ENCODE measurements at places on chromosomes 2 and 18.

- DNase-seq, result no peak
These were observed 67.2 kb downstream of the MBP start for GRCh38 chr18:77065221-77065981.

GRCh38 chr2:25076749-25077148, 34.9 kb downstream of the EFR3B start:
- DNase-seq, result no peak

GRCh38 chr2:10435820-10436204, 12.3 kb downstream of the ODC1 start:
- no peak for DNase-seq

DNA sequence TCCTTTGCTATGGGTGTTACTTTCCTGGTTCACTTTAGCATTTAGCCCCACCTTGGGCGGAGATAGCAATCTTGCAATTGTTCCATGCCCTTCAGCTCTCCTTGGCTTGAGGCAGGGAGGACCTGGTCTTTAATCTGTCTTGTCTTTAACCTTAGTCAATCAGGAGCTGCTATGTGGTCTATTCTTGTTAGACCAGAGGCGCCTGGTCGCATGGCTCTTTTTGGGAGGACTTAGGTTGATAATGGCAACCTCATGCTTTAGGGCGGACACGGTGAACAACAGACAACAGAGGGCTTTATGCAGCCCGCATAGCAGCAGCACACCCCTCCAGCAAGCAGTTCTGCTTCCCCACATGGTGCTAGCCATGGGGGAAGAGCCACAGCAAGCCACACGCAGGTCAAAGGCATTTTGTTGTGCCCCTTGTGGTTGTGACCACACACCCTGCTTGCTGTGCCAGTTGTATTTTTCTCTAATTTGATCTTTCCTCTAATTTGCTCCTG, 17.7 kb upstream of the ZDBF2 start:
- DNase-seq, result no peak

- DNase-seq, result no peak
These were observed 2.4 kb downstream of the TMEM200C start for GRCh38 chr18:5892823-5893431.

DNA sequence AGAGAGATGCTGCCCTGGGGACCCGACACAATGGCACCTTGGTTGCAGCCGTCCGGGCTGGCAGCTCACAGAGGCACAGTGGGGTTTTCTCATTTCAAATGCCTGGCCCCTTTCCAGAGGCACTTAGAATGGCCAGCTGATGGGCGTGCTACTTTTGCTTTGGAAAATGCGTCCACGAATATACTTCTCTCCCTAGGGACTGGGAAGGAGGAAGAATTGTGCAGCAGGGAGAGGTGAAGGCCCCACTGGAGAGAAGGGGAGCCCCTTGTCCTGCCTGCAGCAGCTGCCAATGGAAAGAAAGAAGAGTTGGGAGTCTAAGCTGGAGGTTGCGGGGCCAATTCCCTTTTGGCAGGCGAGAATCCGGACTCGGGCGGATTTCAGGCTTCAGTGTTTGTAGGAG, 1.1 kb upstream of the MAL start:
- DNase-seq, result peak; percentile 72

- no peak for DNase-seq
These were observed 38.0 kb downstream of the COA5 start for GRCh38 chr2:98570356-98570755.

DNA sequence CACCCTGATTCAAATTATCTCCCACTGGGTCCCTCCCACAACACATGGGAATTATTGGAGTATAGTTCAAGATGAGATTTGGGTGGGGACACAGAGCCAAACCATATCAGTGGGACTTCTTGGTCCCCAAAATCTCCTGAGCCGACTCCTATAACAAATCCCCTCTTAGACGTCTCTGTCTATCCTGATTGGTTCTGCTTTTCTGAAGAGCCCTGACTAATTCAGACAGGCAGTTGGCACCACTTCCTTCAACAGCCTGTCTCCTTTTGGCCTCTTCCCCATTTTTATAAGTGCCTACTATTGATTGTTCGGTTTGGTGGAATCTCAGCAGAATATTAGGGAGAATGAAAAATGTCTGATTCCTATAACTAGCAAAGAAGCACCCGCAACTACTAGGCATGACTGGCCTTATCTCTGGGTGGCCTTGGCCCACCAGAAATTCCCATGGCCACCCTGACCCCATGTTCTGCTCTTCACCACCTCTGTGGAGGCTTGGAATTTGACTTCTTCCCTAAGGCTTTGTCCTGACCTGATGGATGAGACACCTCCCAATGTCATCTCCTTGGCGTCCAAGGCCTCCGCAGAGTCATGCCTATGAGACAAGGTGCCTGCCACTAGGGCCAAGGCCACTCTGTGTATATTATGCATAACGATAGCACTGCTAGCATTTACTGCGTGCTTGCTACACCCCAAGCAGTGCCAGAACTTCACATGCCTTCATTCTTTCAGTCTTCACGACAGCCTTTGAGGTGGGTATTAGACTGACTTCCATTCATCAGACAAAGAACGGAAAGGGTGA, 218.9 kb upstream of the COPS8 start:
- DNase-seq, result no peak

GRCh38 chr2:41913311-41913710, 134.5 kb upstream of the PKDCC start:
- DNase-seq, result no peak

DNA sequence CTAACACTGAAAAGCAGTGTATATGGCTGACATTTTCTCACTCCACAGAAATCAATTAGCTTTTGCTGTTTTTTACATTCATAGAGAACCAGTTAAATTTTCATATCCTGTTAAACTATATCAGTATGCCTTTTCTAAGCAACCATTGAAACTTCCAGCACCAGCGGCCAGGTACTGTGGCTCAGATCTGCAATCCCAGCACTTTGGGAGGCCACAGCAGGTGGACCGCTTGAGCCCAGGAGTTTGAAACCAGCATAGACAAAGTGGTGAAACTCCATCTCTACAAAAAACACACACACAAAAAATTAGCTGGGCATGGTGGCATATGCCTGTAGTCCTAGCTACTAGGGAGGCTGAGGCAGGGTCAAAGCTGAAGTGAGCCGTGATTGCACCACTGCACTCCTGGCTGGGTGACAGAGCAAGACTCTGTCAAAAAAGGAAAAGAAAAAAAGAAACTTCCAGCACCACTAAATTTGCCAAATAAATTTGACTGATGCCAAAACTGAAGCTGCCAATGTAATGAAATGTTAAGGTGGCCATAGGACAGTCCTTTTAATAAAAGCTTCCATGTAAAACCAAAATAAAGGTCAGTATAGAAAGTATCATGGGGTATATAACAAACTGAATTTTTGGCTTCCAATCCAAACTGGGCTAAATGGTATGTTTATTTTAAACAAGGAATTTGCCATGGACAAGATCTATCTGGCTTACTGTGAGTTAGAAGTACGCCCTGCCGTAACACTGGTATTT, 3.5 kb downstream of the SFT2D3 start:
- no peak for DNase-seq

- no peak for DNase-seq
These were observed 9.7 kb downstream of the COBLL1 start for GRCh38 chr2:164831887-164832286.

GRCh38 chr2:78779761-78780160, 245.7 kb upstream of the REG3G start:
- DNase-seq, result no peak

- DNase-seq, result no peak
These were observed 102.9 kb downstream of the ALPK2 start for GRCh38 chr18:58525928-58526424.

DNA sequence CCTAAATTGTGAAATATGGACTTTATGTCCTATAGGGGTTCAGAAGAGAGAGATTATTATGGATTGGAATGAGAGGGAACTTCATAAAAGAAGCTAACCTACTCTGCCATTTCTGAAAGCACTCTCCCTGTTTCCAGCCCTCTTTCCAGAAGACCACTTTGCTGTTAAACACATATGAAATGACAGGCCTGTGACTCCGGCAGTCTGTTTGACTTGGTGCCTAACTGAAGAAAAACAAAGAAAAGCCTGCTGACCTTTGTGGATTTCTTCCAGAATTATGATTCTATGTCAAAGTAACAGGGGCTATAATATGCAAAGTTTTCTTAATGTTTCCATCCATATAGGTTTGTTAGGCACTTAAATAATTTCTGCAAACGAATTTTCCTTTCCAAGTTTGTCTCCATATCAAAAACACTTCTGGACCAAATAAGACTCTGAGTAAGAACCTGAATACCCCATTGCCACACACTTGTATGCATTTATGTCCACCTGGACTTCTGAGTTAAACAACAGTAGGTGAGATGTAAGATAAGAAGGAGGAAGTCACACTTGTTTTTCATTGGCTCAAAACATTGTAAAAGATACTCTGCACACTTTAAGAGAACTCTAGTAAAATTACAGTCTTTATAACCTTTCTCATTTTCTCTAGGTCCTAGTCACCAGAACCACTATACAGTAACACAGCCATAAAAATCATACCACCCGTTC, 111.7 kb downstream of the PIEZO2 start:
- no peak for DNase-seq

- no peak for DNase-seq
These were observed 117.6 kb upstream of the STK17B start for GRCh38 chr2:196289000-196289399.

- no peak for DNase-seq
These were observed 47.6 kb upstream of the OTOS start for GRCh38 chr2:240187989-240188590.

DNA sequence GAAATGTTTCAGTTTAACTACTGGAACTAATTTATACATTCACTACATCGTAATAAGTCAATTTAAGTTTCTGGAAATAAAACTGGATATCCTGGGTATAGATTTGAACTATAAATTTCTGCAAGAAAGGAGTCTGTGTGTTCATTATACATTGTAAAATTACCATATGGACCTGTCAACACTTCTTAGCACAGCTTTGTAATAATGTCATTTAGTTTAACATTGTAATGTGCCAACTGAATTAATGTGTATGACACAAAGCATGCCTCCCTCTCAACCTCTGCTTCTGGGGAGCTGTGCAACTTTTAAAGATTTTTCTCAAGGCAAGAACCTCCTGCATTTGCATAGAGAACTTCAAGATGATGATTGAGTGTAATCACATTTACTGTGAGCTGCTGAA, 213.7 kb upstream of the GALNT5 start:
- DNase-seq, result no peak

- DNase-seq, result no peak
These were observed 96.7 kb downstream of the PXDN start for GRCh38 chr2:1647417-1648240.

- DNase-seq, result no peak
These were observed 25.3 kb upstream of the SMAD7 start for GRCh38 chr18:48975817-48976649.

DNA sequence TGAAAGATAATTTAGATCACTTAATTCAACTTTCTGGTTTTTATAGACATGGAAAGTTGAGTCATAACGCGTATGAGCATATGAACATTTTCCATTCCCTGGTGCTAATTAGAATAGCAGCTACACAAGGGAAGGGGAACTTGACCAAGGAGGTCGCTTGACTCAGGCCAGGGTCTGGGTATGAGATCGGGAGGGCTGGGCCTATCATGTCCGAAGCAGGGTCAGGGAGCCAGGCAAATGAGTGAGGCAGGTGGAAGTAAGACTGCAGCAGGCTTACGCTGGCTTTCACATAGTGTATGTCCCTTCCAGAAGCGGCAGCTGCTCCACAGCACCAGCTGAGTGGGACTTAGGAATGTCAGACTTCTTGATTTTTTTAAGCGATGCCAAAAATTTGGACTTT, 14.7 kb downstream of the RALB start:
- no peak for DNase-seq

- no peak for DNase-seq
These were observed 7.5 kb downstream of the PUM2 start for GRCh38 chr2:20343128-20343527.

- DNase-seq, result no peak
These were observed 309.9 kb upstream of the RAB12 start for GRCh38 chr18:8299054-8299980.

DNA sequence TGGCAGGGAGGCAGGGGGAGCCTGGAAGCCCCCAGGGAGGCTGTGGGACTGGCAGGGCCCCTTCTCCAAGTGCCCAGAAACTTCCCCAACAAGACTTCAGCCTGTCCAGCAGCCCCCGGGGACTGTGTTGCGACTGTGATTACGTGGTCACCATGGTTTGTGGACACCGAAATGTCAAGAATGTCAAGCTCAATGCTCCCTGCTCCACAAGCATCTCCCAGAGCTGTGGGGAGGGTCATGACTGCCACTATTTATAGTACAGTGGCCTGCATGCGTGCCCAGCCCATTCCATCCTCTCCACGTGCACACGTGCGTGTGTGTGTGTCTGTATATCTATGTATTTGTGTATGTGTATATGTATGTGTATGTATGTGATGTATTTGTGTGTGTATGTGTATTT, 93.8 kb upstream of the MBOAT2 start:
- no peak for DNase-seq

GRCh38 chr2:75030218-75031009, 72.0 kb downstream of the POLE4 start:
- DNase-seq, result no peak

- DNase-seq, result no peak
These were observed 232.9 kb downstream of the LNPK start for GRCh38 chr2:175769200-175769599.

DNA sequence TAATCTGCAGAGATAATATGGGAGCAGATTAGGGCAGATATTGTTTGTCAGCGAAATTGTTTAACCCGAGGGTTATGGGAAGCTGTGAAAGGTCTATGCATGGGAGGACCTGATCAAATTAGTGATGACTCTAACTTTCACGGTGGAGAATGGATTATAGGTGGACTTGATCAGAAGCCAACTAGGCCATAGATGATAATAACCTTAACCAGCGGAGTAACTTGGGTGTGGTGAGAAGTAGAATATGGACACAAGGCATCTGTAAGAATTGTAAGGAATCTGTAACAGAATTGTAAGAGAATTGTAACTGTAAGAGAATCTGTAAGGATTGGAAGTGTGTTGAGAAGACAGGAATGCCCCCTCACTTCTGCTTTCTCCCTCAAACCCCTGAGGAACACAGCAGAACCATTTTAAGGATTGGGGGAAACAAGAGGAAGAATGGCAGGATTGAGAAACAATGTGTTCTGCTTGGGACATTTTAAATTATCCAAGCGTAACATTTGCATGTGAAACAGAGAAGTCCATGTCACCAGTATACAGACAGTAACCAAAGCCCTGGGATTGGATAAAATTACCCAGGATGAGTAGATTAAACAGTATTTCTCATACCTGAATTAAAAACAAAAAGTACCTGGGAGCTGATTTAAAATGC, 14.9 kb upstream of the SLC39A10 start:
- no peak for DNase-seq

DNA sequence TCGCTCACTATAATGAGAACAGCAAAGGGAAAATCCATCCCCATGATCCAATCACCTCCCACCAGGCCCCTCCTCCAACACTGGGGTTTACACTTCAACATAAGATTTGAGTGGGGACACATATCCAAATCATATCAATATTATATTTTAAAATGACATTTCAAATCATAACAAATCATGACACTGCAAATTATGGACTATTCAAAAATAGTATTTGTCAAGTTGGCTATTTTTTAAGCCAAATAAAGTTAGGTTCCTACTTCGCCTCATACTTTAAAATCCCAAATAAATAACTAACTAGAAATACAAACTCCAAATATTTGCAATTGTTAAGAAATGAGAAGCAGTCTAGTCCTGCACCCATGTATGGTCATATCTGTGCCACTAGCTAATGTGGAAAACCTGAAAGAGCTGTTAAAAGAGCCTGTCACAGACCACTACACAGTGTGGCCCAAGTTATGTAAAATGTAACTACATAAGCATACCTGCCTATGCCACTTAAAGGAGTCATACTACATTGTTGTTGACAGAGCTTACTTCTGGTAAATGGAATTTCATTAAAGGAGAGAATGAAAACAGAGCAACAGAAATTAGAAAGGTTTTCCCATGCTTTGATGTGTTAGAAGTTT, 334.7 kb upstream of the GULP1 start:
- DNase-seq, result no peak

Data from substantia nigra (tissue), 51 donors.